ENCODE measurements at places on chromosomes 13 and 19.

DNA sequence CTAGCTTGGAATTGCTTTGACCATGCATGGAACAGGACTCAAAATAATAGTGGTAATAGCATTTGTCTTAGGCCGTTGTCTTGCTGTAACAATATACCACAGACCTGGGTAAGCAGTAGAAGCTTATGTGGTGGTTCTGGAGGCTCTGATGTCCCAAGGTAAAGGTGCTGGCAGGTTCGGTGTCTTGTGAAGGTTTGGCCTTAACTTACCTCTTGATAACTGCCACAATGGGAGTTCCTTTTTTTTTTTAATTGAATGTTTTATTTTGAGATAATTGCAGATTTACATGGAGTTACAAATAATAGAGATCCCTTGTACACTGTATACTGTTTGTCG, 5.8 kb downstream of the RPL21 start:
- DNase-seq, result no peak

- DNase-seq, result no peak
Measured at GRCh38 chr19:41969772-41970458, 10.8 kb upstream of the RABAC1 start.

DNA sequence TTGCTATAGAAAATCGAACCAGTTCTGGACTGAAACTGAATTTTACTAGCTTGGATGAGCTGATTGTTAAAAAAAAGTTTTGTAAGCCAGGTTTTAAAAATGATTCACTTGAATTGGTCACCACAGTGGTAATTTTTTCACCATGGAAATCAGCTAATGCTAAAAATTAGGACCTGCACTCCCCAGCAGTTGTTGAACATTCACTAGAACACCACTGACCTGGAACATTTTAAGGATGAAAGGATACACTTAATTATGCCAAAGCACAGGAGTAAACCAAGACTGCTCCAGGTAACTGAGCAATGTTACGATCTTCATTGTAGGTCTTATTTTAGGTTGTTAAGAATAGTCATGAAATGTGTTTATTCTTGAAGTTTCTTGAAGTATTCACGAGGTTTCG, 1342.6 kb upstream of the SPRY2 start:
- DNase-seq, result no peak

DNA sequence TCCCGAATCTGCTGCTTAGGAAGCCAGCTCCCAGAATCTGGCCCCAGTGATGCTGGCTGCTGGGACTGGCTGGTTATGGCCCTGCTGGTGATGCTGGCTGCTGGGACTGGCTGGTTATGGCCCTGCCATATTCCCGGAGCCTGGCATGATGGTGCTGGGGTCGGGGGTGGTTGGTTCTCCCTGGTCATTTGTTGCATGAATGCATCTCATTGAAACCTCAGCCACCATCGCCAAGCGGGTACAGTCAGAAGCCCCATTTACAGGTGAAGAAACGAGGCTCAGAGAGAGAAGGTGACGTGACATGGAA, 2.1 kb downstream of the PGLYRP1 start:
- DNase-seq, result no peak

- no peak for DNase-seq
Measured at GRCh38 chr19:7596211-7596937, 711 bp downstream of the CAMSAP3 start.

DNA sequence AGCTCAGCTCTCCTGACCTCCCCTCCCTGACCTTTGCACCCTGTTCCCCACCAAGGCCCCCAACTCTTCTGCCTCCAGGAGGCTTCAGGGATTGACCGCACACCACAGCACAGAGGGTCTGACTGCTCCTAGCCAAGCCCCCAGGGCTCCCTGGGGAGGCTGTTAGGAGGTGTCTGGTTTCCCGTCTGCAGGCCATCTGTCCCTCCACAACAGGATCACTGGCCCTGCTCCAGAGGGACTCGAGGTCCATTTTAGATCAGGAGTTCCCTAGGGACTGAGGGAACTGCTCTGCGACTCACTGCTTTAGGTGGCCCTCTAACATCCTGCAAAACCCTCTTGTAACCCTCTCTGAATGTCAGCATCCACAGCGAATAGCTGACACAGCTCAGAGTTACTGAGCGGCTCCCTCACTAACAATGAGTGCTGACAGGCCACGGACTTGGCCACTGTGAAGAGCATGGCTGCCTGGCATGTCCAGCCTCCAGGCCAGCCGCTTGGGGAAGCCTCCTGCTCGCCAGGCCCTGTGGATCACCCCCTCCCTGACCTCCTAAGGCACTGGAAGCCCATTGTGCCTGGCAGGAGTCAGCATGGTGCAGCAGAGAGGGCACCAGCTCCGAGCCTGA, 17.7 kb downstream of the GRIK5 start:
- no peak for DNase-seq

- DNase-seq, result no peak
Measured at GRCh38 chr13:32408296-32409000, 19.5 kb downstream of the N4BP2L1 start.

DNA sequence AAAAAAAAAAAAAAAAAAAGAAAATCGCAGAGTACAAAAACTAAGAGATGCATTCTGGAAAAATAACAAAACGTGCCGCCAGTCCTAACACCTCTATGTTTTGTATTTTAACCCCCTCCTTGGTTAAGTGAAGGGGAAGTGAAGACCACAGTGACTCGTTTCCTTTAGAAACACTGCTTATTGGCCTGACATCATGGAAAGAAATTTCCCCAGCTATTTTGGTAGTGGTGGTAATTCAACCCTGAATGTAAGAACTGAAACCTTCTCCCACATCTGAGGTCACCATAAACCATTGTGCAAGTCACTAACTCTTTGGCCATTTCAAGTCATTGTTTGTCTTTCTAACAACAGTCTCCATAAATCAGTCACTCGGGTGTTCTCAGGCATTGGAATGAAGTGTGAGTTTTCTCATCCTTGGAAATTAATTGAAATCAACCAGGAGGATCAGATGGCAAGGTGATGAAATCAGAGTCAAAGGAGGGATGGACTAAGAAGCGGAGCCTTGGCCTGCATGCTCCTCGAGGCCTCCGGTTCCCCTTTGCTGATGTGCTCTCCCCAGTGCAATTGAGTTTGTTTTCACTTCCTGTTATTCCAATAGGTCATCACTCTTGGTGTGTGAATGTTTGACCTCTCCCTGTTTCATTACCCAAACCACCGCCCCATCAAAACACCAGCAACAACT, 443.9 kb downstream of the FGF9 start:
- peak; percentile 53 for DNase-seq

- no peak for DNase-seq
Measured at GRCh38 chr13:100131863-100132574, 43.1 kb downstream of the PCCA start.

DNA sequence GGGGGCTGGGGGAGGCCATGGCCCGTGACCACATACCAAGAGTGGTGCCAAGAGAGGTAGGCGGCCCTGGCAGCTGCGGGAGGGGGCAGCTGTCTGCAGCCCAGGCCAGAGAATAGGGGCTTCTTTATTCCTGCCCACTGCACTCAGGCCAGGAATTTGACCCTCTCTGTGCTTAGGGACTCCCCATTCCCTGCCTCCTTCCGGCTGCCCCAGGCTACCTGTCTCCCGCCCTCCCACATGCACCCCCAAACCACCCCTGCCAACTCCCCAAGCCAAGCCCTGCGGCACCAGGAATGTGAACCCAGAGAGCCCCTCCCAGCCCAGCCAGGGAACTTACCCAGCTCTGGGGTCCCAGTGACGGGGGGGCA, 687 bp downstream of the PLEKHA4 start:
- DNase-seq, result no peak

- no peak for DNase-seq
Measured at GRCh38 chr13:49086722-49087121, 111.0 kb downstream of the FNDC3A start.

DNA sequence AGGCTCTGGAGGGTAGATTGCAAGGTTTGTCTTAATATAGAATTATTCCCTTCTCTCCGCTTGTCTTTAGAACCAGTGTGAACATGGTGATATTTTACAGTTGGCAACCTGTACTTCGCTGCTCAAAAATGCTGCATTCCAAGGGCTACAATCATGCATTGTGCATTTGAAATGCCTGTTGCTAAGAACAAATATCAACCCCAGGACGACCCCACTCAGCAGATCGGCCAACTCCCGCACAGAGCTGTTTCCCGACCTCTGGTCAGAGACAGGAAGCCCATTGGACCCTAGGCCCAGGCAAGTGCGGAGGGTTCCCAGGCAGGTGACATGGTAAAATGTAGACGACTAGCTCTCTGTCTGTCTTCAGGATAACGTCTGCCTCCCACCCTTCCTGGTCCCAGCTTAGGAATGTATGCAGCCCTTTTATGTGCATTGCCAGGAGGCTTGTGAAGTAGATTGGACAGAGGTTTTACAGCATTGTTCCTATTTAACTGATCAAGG, 263.5 kb downstream of the FOXO1 start:
- DNase-seq, result no peak

- DNase-seq, result no peak
Measured at GRCh38 chr13:80441968-80442367, 101.0 kb upstream of the SPRY2 start.

GRCh38 chr19:29631450-29631849, 25.4 kb downstream of the POP4 start:
- DNase-seq, result no peak

Measured in CD4-positive, alpha-beta T cell treated with Interleukin-6 at 100 ng/mL for 8 hours (primary cell).